ENCODE measurements at places on chromosomes 5 and 9.

DNA sequence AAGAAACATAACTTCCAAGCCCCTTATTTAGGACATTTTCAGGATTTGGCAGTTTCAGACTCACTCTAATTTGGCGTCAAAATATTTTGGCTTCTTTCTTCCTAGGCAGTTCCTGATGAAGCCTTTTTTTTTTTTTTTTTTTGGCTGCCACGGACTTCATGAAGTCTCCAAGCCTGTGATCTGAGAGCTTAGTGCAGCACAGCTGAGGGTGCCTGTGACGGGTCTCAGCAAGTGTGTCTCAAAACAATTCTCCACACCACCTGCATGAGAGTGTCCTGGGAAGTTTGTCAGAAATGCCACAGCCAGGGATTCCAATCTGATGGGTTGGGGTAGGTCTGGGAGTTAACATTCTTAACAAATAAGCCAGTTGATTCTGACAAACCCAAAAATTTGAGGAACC lies 6.0 kb upstream of the ESM1 start:
- no peak for DNase-seq

GRCh38 chr5:55991768-55992486 lies 2.8 kb downstream of the IL6ST start:
- no peak for DNase-seq

DNA sequence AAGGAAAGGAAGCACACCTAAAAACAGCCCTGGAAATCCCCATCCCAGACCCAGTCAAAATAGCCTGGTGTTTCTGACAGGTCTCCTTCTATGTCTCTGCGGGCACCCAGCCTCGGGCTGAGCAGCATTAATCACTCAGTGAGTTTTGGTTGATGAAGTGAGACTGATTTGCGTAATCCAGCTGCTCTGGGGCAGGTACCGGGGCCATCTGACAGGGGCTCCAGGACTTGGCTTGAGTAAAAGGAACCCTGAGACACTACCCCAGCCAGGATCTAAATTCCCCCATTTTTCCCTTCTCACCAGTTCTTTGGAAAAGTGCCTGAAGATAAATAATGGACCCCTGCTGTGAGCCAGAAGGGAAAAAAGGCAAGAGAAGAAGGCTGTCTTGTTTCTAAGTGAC lies 596 bp downstream of the SLC28A3 start:
- DNase-seq = no peak

DNA sequence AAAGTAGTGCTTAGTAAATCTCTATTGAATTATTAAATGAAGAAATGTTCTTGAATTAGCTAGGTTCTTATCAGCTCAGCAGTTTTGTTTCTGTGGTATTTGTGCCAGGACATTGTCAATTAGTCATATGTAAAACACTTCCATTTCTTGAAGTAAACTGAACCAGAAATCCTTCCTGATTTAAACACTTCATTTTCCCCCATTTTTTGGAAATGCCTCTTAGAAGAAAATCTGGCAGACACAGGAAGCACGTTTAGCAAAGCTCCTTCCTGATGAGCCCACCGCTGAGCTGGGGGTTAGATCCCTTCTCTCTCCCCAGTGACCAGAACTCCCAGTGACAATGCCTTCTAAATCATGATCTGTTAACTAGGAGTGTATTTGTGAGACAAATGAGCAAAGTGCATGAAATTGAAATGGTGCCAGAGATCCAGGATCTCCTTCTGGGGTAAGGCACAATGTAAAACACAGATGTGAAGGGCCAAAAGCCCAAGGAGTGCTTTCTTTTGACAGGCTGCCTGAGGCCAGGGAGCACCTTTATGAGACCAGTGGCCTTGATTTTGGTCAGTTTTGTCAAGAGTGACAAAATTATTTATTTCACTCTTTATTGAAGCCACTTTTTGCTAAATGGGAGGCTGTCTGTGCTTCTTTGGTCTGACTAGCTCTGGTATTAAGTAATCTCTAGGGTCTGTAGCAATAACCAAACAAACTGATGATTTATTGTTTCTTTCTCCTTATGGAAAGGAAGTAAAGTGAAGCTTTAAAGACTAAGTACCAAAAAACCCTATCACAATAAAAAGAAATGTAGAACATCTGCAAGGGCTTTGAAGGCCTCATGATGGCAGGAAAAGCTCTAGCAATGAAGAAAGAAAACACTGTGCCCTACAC lies 25.5 kb upstream of the RUSC2 start:
- no peak for DNase-seq

DNA sequence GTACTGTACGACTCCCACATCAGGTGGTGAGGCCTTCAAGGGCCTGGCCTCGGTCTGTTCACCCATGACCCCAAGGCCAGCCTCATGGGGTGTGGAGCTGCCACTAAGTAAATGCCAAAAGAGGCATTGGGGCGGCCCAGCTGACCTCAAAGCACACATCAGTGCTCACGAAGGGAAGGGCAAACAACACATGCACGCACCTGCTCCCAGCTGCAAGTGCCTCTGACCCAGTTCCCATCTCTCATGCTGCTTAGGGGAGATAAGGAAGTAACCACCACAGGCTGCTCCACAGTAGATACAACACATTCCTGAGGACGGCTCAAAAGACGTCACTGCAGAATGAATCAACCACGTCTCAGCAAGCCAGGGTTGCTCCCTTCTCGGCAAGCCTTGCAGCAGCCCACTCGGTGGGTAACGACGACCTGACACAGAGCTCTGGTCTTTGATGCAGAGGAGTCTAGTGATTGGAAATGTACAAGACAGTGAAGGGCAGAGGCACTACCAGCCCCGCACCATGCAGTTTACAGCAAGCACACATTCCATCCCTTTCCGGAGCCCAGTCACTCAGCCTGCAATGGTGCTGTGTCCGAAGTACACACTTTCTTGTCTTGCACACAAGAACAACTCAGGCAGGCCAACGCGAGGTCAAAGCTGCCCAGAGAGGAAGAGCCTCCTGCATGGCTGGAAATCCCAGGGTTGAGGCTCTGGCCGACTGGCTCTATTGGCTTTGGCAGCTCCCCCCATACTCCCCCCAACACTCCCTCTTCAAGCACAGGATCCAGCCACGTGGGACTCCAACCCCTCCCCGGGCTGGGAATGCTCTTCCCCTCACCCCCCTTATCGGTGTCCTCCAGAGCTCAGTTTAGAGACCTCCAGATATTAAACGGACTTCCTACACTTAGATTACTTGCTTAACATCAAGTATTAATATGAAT lies 31.8 kb downstream of the FABP6 start:
- no peak for DNase-seq

DNA sequence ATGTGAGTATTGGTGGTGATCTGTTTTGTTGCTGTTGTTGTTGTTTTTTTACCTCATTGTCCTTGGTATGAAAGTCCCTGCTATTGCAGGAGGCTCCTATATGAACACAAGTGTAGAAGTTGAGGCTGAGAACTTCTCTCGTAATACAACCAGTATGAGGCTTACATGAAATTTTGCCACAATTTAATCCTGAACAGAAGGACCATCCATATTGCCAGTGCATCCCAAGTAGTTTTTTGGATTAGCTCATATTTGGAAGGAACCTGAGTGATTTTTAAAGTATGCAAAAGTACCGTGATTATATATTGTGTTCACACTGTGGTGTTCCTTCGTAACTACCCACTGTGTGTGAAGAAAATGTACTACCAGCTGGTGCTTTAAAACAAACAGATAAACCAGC lies 2095.5 kb upstream of the WWC1 start:
- no peak for DNase-seq

DNA sequence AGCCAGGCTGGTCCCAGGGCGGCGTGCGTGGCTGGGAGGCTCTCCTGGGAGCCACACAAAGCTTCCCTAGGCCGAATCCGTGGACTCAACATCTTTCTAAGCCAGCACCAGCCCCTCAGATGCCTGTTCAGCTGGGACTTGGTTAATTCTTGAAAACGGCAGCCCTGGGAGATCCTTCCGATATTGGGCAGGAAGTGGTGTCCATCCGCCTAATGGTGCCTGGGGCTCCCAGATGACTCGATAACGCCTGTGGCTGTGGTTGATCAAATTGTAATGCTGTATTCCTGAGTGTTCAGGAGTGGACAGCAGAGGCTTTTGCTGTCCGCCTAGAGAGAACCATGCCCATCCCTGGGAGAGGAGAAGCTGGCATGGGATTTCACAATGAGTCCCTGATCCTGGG lies 14.1 kb downstream of the KCNT1 start:
- DNase-seq = no peak

- DNase-seq = no peak
Measured at GRCh38 chr9:133521122-133522072, 3.4 kb downstream of the MYMK start.

DNA sequence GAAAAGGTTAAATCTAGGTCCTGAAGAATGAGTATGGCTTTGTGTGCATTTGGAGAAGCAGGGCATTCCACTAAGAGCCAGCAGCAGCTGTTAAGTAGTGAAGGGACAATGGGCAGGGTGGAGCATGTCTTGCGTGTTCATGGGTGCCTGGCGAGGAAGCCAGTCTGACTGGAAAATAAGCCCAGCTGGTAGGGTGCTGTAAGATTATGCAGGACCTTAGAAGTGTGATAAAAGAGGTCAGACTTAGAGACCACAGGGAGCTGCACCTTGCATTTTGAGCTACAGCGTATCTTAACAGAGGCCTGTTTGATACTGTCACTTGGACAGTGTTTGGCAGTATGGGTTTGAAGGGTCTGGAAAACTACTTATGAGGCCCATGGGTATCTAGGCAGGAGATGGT lies 131.7 kb upstream of the ELL2 start:
- DNase-seq = no peak

- no peak for DNase-seq
Measured at GRCh38 chr9:13128266-13128860, 151.1 kb downstream of the MPDZ start.

DNA sequence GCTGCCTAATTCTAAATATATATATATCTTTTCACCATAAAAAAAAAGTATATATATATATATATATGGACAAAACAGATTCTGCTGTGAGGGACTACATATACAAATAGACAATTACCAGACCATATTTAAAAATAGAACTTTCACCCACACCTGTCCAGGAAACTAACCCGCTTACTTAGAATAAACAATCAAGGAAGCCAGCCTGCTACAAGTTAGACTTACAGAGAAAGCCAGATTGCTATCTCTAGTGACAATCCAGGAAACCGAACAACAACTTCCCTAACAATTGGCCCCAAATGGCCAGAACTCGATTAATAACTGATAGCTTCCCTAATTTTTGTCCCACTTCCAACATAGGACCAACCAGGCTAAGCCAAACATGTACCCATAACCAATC lies 5.9 kb downstream of the GLDC start:
- DNase-seq = no peak

DNA sequence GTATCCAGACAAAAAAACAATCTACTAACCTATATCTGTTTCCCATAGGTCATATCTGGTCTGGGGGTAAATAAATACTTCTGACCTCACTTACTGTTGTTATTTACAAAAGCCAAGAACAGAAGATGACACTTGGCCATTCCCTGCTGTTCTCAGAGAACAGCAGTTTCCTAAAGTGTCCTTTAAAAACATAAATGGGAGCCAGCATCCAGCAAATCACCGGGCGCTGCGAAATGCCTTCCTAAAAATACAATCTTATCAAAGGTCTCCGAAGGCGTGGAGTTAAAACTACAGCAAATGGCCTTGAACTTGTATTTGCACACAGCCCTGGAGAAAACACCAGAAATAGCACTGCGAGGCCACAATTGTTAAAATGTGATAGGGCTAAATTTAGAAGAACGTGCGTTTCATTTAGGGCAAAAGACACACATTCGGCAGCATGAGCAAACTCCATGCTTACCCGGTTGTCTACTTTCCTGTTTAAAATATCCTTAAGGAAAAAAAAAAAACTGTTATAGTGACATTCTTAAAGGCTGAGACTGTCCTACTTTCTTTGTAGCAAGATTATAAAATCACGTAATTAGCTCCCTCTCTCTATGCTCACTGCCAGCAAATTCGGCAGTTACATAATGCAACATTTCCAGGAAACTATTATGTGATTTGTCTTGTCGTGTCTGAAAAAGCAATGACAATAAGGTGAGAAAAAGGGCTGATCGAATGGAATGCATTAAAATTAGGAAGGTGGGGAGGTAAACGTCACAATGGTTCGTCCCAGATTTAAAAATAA lies 1.5 kb downstream of the NFIL3 start:
- DNase-seq = no peak

DNA sequence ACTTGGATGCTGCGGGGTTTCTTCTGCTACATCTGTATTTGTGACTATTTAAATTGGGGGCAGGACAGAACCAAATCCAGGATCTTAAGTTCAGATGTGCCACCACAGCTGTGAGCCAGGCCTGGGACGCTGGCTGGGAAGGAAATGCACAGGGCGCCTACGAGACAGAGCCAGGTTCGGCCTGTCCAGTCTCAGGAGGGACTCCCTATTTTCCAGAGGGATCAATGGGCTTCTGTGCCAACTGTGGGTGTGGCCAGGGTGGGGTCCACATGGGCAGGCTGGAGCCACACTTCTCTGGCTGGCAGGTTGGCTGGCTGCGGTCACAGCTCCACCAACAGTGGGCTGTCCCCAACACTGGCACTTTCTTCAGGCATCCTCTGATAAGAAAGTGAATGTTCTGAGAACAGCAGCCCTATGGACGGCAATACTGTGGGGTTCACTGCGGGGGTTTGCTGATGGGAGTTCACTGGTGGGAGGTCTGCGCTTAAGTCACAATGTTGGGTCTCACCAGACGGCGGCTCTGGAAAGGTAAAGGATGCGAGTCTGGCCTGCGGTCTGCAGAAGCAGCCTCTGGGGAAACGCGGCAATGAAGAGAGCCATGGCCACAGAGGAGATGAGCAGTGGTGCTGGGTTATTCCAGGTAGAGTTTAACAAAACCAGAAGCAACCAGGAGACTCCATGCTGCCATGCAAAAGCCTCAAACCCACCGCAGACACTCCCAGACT lies 78.1 kb downstream of the DAP start:
- no peak for DNase-seq

- DNase-seq = no peak
Measured at GRCh38 chr5:54018438-54018837, 291.9 kb downstream of the ARL15 start.

DNA sequence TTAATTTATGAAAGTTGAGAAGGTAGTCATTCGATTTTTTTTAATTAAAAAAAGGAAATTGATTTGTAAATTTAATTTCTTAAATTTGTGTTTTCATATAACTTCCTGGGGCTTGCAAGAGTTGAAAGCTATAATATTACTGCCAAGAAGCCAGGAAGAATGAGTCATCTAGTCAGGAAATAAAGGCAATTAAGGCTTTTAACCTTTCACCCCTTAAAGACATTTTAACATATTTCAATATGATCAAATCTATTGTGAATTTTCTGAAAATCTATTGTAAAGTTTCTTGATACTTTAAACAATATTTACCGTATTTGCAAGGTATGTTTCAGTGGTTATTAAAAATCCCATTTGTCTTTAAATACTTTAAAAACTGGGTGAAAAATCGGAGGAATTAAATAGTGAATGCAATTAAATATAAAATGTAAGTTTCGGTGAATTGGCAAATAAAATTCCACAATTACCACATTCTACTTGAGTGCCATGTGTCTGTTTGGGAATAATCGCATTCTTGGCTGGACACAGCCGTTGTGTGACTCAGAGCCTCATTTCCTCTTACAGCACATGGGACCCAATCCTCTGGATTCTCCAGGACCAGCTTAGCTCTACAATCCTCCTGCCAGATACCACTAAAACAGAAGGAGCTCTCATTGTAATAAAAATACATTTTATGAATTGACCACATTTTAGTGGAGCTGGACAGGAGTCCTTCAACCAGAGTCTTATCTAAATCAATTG lies 310.7 kb downstream of the HCN1 start:
- DNase-seq = no peak

GRCh38 chr9:17528859-17529258 lies 50.0 kb upstream of the SH3GL2 start:
- no peak for DNase-seq

All from activated CD4-positive, alpha-beta T cell treated with anti-CD3 and anti-CD28 coated beads, Interleukin-2, amount 10 ng/mL, durations not matched to agents 7 days and 5 days (primary cell).